DMS153 (cell line): ENCODE measurements at places on chromosomes 5 and 9.
A peak's percentile ranks its signal among the peaks of the same experiment; 100 is the strongest.

GRCh38 chr5:26492906-26493459 is 545.4 kb downstream of the CDH9 start:
- no peak for DNase-seq

- DNase-seq = no peak
Observed at GRCh38 chr9:35293376-35293964, 131.7 kb downstream of the UNC13B start.

DNA sequence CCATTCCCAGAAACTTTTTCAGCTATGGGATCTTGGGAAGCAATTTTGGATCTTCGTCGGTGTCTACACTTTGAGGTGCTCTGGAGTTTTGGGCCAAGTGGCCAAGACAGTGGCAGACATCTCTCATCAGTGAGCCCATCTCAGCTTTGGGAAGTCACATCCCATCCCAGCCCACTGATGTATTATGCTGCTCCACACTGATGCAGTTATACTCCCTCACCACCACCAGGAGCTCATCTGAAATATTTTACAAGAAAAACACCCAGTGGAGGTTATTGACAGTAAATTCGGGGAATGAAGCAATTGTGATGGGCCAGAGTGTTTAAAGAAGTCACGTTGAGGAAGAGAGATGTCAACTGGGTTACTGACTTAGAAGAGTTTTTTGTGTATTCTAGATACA is 378.0 kb downstream of the KDM4C start:
- DNase-seq = no peak

- no peak for DNase-seq
Observed at GRCh38 chr5:133458435-133458834, 153.9 kb downstream of the FSTL4 start.

DNA sequence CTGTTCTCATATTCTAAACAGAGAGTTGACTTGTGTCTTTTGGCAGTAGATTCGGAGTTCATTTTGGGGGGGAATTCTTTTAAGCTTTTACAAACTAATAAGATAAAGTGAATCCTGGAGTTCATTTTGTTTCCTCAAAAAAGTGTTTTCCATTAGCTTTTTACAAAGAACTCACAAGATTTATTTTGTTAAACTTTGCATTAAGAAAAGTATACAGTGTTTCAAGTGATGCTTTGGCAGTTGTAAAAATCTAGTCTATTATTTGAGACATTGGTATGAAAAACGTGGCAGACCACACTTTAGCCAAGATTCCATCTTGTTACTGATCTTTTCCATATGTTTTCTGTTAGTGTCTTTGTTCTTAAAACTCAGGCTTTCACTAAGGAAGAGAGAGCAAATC is 1.2 kb upstream of the OMD start:
- no peak for DNase-seq

DNA sequence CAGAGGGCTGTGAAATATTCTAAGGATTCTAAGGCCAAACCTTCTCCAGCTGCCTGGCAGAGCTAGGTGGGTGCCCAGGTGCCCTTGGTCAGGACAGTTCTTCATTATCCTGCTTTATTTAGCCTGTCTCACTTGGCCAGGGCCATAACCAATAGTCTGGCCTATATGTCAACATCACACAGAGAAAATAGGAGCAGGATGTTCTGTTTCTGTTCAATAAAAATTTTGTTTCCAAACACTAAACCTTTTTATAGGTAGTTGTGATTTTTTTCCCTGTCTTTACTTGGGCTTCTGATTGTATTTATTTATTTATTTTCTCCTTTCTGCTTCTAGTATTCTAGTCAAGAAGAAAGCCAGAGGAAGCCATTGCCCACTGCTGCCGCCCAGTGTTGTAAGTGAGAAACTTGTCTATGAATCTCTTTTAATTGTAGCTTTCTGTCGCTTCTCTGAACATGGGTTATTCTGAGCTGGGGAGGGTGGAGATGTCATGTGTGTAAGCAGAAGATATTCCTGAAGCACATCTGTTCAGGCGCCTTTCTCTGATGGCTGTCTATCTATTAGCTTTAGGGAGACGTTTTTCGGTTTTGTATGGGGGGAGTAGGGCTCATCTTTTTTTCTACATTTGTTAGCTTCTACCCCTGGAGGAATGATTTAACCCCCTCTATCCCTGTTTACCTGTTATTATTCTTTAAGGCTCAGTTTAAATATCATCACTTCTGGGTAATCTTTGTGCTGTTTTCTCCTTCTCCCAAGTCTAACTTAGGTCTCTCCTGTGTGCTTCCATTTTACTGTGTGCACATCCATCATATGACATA is 97.1 kb downstream of the UNC13B start:
- no peak for DNase-seq

GRCh38 chr9:92627651-92628050 is 42.3 kb downstream of the IPPK start:
- DNase-seq = no peak

- DNase-seq = no peak
Observed at GRCh38 chr5:120463991-120464626, at the start of gene PRR16. Gene PRR16 (plus strand): TSS chr5:120464300.

GRCh38 chr9:87678650-87679355 is 47.1 kb upstream of the CTSL start:
- DNase-seq = peak; percentile 43

GRCh38 chr5:128213340-128213739 is 129.8 kb downstream of the SLC12A2 start:
- DNase-seq = peak; percentile 4

- no peak for DNase-seq
Observed at GRCh38 chr5:109681763-109682162, 8.0 kb upstream of the MAN2A1 start.

GRCh38 chr5:132484391-132484725 is 6.2 kb downstream of the IRF1 start:
- DNase-seq = no peak

DNA sequence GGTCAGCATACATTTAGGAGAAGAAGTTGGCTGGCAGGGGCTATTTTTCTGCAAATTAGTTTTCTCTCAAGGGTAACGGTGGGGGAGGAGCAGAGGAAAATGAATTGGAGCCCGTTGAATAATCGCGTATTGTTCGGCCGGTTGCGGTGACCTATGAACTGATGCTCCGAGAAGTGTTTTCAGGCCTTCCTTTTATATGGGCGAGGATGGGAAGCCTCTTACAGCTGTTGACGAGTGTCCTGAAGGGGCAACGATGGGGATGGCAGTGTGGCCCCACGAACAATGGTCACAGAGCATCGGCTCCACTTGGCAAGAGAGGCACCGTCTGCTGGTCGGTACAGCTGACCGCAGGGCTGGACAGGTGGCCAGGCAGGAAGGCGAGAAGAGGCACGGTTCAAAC is 400.7 kb downstream of the ZSWIM6 start:
- no peak for DNase-seq

DNA sequence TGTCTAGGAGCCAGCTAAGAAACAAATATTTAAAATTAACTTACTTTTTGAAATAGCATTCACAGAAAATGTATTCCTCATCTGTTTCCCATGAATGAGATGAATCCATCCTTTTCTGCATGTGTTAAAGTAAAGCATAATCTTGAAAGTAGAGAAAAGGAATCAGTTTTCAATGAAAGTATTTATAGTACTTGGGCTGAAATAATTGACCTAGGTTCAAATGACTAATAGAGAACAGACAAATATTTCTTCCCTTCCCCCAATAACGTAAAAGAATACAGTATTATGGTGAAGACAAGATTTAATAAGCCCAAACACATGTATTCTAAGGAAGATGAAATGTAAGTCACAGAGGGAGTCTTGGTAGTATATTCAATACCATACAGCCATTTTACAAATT is 403.5 kb downstream of the ZNF608 start:
- no peak for DNase-seq

- DNase-seq = no peak
Observed at GRCh38 chr5:55003432-55004065, 18.2 kb upstream of the ESM1 start.

DNA sequence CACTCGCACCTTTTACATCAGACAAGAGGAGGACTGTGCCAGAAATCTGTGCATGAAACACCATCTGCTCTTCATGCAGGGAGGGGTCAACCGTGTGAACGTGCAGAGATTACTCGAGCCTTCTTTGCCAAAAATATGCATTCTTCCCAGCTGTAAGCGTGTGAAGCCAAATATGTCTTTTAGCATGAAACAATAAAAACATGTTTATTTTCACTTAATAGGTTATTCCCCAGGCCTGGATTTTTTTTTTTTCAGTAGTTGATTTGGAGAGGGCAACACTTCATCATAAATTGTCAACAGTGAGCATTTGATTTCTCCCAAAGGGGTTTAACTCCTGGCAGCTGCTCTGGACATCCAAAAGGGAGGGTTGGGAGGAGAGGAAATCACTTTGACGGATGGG is 23.8 kb downstream of the PLAC8L1 start:
- DNase-seq = no peak

- no peak for DNase-seq
Observed at GRCh38 chr5:177452688-177453638, 6.3 kb downstream of the PRR7 start.

GRCh38 chr5:10351199-10351905 is 2.1 kb upstream of the MARCHF6 start:
- DNase-seq = peak; percentile 54

DNA sequence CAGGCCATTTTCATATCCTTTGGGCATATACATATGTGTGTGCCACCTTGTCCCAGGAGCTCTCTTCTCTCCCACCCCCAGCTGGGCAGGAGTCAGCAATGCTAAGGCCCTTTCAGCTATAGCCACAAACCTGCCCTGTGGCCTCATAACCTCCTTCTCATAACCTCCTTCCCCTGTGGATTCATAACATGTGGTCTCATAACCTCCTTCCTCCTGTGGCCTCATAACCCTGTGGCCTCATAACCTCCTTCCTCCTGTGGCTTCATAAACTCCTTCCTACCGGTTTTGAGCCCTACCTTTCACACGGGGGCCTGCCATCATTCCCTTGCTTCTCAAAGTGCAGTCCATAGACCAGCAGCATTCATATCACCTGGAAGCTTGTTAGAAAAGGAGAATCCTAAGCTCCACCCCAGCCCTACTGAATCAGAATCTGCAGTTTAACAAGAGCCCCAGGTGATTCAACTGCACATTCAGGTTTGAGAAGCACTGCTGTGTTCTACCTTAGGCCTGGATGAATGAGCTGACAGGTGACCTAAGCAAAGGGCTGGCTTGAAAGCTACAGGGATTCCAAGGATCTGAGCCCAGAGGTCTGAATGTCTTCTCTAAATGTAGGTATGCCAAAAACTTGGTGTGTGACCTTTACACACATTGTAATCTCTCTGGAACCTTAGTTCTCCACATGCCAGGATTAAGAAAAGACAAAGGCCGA is 41.9 kb upstream of the PLPP6 start:
- no peak for DNase-seq

- DNase-seq = no peak
Observed at GRCh38 chr5:33641744-33642505, 201.2 kb downstream of the TARS1 start.

GRCh38 chr9:25412646-25413045 is 265.6 kb downstream of the TUSC1 start:
- DNase-seq = no peak

- DNase-seq = no peak
Observed at GRCh38 chr9:29981013-29981412, 2403.4 kb upstream of the ACO1 start.

- no peak for DNase-seq
Observed at GRCh38 chr5:172913117-172913850, 45.9 kb upstream of the RPL26L1 start.

GRCh38 chr5:91119981-91120850 is 262.9 kb downstream of the ARRDC3 start:
- DNase-seq = no peak

GRCh38 chr5:3179220-3179619 is 416.4 kb upstream of the IRX1 start:
- DNase-seq = no peak

DNA sequence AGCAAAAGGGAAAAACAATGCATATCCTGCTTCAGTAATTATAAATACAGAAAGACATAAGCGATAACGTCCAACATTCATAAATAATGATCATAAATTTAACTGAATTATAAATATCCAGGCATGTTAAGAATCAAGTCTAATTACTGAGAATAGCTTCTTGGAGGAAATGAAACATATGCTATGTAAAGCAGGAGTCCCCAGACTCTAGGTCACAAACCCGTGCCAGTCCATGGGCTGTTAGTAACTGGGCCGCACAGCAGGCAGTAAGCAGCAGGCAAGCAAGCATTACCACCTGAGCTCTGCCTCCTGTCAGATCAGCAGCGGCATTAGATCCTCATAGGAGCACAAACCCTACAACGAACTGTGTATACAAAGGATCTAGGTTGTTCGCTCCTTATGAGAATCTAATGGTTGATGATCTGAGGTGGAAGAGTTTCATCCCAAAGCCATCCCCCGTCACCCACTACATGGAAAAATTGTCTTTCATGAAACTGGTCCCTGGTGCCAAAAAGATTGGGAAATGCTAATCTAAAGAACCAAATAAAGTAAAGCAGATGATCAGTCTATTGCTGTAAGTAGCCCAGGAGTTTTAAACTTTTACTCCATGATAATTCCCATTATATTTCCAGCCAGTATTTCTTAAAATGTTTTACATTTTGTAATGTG is 50.4 kb downstream of the CERT1 start:
- DNase-seq = peak; percentile 37

GRCh38 chr5:124744170-124744971 is 2.1 kb downstream of the ZNF608 start:
- DNase-seq = no peak

DNA sequence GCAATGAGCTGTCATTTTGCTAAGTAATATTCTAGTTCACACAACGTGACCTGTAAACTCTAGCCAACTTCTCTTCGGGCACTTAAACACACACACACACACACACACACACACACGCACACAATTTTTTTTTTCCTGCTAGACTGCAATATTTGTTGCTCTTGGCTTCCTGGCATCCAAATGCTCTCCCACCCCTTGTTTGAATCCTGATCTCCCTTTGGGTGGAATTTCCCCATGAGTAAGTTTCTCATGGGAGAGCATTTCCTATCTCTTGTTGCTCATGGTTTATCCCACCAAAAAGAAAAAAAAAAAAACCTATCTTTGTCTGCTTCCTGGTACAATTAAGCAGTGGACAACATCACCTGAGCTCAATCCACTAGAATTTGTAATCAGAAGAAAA is 54.7 kb upstream of the TSLP start:
- no peak for DNase-seq

DNA sequence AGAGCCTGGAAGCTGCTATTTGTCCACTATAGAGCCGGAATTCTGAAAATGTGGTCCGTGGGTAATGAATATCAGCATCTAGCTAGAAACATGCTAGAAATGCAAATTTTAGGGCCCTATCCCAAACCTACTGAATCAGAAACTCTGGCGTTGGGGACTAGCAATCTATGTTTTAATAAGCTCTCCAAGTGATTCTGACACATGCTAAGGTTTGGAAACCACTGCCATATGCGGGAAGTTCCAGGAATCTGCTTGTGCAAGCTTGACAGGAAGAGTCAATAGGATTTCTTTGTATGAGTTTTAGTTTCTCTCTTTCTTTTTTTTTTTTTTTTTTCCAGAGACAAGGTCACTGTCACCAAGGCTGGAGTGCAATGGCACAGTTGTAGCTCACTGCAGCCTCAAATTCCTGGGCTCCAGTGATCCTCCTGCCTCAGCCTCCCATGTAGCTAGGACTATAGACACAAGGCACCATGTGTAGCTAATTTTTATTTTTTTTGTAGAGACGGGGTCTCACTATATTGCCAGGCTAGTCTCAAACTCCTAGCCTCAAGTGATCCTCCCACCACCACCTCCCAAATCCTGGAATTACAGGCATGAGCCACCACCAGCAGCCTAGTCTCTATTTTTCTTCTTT is 26.4 kb upstream of the CARNMT1 start:
- DNase-seq = no peak
